ENCODE measurements at places on chromosomes 6 and 20.

DNA sequence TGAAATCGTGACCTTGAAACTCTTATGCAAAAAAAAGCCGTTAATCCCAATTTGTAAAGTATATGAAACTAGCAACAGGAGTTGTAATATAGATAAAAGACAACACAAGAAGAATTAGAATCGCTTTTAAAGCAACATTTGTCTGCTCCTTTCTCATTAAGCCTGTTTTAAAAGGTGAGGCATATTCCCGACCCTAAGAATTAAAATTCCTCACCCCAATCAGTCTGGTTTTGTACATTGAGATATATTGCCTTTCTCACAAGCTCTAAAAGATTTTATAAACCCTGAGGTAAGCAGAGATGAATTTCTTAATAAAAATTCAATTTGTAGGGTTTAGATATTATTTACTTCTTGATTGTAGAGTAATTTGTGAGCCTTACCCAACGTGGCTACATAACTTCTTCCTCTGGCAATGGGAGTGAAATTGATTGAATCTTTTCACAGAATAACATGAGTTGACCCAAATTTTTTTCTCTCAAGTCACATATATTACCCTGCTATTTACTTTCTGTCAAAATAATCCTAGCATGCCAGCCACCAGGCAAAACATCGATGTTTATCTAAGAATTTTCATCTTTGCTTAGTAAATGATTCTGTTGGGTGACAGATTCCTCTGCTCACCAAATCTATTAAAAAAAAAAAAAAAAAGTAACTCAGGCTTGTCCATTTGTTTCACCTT, 173.7 kb downstream of the HACE1 start:
- DNase-seq: no peak

- DNase-seq: no peak
These were observed 107.1 kb downstream of the CDYL start for GRCh38 chr6:4883298-4883697.

GRCh38 chr6:170182093-170182780, 108.6 kb downstream of the DLL1 start:
- no peak for DNase-seq

DNA sequence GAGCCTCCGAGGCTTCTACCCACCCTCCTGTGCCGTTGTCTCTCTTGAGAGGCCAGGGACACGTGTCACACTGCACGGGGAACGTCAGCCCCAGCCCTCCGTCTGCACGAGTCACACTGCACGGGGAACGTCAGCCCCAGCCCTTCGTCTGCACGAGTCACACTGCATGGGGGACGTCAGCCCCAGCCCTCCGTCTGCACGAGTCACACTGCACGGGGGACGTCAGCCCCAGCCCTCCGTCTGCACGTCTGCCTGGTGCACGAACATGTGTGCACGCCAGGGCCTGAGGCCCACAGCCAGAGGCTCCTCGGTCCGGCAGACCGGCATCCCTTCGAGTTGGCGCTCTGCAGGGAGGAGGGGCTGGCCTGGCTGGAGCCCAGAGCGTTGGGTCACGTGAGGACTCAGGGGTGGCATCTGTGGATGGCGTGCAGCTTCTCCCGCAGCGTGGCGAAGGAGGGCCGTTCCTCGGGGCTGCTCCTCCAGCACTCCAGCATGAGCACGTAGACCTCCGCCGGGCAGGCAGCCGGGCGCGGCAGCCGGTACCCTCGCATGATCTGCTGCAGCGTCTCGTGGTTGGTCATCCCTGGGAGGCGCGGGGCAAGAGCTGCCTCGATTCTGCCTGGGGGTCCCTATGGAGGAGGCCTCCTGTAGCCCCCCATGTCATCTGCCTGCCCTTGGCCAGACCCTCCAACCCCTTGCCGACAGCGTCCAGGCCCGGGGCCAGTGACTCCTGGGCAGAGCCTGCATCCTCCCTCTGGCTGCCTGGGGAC, 3.4 kb upstream of the PTK6 start:
- DNase-seq: no peak

GRCh38 chr6:39339096-39339867, 16.8 kb upstream of the KCNK16 start:
- no peak for DNase-seq

GRCh38 chr6:11947575-11947974, 64.5 kb upstream of the HIVEP1 start:
- DNase-seq: no peak

GRCh38 chr6:139058029-139058428, 29.5 kb downstream of the ABRACL start:
- DNase-seq: no peak

- DNase-seq: no peak
These were observed 31.5 kb downstream of the PMEPA1 start for GRCh38 chr20:57678340-57678739.

DNA sequence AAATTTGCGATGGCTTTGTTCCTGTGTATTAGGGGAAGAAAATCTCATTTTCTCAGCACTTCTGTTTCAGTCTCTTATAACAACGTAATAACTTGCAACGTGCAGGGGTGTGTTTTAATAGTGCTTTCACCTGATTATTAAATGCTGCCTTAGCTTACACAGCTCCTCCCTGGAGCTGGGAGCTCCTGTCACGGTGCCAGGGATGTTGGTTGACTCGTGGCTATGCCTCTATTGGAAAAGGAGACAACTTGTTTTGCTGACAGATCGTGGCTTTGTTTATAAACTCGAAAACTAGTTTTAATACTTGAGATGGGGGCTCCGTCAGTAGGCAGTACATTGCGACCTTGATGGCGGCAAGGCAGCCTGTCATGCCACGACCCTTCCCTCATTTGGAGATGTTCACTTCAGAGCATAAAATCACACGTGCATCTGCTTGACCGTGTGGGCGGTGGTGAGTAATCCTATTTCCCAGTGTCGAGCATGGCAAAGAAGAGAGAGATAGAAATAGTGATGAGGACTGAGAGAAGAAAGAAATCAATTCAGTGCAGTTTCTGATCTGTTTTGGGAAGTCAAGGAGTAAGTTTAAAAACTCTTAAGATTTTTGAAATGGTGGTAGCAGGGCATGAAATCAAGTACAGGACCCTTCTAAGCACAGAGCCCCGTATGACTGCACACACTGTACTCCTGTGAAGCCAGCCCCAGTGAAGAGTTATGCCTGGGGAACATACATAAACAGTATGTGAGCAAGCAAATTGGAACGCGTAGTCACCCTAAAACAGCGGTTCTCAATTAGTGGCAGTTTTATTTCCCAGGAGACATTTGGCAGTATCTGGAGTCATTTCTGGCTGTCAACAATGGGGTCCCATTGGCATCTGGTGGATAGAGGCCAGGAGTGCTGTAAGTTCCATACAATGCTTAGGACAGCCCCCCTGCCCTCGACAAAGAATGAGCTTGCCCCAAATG, 147.2 kb downstream of the DOK5 start:
- no peak for DNase-seq

GRCh38 chr6:31791324-31792089, 4.0 kb downstream of the VARS1 start:
- no peak for DNase-seq

- DNase-seq: no peak
These were observed 556 bp downstream of the NKX2-4 start for GRCh38 chr20:21396599-21397340.

DNA sequence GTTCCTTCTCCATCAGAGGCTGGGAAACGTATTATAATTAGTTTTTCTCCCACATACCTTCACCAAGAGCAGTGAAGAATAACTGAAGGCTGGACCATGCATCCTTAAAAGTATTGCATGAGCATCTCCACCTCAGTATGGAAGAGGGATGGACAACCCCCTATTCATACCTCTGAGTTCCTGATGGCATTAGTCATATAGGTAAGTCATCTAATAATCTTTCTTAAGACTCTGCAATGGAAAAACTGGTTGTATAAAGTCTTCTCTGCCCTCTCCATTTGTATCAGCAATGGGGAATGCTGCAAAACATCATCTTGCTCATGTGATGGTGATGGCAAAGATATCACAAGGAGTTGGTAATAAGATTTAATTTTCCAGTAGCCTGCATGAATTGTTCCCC, 24.5 kb downstream of the PGM3 start:
- DNase-seq: no peak

- no peak for DNase-seq
These were observed 63.9 kb upstream of the GLP1R start for GRCh38 chr6:38984723-38985122.

- DNase-seq: no peak
These were observed 262.3 kb downstream of the CDH4 start for GRCh38 chr20:61514396-61514795.

GRCh38 chr20:50930139-50930975, 880 bp downstream of the ADNP start:
- no peak for DNase-seq

DNA sequence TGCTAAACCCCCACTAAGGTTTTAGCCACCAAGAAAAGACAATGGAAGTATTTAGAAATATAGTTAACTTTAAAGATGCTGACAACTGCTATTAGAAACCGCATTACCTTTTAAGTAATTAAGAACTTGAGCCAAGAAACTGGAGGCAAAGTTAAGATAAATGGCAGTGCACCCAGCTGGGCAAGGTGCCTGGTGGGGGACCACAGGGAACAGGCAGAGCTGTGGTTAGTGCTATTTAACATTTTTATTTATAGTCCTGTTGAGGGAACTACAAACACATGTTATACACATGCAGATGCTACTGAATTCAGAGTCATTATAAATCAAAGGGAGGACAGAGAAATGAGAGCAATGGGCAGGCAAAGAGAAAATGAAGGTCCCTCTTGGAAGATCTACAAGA, 447.9 kb downstream of the TFAP2B start:
- no peak for DNase-seq

DNA sequence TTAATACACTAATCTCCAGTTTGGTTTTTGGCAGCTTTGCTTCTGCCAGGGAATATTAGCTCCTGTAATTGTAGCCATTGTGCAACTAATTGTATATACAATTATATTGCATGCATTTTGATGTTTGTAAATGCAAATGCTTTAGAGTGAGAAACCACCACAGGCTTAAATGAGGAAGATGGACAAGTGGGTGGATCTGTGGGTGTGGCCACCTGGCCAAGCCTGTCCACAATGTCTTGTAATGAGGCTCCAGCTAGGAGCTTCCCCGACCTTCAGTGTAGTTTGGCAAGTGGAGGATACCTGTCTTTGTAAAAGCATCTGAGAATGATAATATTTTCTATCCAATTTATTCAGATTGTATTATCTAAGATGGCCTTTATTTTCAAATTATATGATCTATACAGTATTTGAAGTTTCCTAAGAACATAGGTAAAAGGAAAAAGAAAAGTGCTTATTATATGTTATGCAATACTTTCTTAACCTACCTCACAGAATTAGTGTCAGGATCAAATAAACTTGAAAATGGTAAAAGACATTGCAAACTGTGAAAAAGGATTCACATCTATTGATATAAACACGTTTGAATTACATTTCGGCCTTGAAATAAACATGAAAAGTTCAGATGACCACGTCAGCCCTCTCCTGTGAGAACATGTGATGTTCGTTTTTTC, 49.3 kb upstream of the ARID1B start:
- no peak for DNase-seq

GRCh38 chr20:54350415-54350814, 125.0 kb upstream of the DOK5 start:
- DNase-seq: no peak

DNA sequence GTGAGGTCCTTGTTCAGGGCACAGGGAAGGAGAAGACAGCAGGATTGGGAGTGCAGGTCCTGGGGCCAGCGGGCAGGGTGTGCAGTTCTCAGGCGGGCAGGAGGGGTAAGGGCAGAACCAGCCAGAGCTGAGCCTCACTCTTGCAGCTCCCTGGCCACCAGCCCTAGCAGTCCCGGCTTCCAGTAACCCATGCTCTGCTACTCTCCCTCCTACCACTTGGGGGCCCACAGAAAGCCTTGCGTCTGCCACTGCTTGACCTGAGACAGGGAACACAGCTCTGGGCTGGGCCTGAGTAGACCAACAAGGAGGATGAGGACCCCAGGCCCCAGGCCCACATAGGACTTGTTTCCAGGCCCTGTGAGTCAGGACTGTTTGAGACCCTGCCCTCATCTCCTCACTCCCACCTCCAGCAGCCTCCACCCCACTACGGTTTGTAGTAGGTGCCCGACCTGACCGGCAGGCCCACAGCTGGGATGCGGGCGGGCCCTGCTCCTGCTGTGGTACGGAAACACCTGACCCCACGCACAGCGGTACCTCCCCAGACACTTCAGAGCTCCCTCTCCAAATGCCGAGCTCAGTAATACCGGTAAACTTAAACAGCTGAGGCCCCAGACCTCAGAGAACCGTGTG, 39.2 kb downstream of the KCNK5 start:
- DNase-seq: no peak

DNA sequence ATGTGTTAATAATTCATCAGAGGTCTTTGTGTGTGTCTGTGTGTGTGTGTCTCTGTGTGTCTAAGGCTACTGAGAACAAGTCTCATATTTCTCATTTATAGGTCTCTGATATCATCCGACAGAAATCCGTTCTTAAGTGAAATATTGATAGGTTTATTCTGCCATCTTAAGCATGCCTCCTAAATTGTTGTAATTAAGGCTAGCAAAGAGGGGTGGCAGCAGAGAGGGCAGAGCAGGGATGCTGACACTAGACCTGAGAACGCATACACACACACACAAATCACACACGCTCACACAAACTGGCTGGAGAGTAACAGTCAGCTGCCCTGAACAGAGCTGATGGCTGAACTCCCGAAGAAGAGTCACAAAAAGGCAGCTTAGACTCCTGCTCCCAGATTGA, 84.9 kb upstream of the LRFN2 start:
- DNase-seq: no peak

GRCh38 chr20:38073307-38074071, 39.9 kb downstream of the RPRD1B start:
- DNase-seq: no peak

DNA sequence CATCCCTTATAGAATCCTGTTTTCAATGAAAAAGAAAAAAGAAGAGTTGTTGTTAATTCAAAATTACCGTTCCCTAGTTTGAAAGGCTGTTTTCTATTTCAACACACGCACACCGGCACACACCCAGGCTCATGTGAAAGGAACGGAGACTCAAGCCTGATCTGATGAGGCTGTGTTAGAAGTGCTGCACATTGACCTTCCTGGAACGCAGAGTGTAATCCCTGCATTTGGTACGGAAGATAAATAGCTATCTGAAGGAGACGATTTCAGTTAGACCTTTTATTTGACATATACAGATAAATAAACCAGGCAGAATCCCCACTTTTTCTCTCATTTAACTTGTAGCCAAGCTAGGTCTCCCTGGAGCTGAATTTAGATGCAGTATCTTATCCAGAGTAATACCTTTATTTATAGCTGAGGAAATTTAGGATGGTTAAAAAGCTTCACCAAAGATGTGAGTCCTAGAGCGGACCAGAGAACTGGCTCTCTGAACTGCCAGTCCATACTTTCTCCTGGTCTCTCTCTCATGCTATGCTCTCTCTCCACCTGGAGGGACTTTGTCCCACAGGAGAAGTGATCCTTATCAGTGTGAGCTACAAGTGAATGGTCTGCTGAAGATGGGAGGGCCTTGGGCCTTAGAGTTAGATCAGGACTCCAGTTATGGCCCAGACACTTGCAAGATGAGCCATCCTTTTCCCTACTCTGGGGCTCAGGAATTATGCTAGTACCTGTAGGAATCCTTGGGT, 30.6 kb downstream of the MAP3K4 start:
- DNase-seq: no peak

DNA sequence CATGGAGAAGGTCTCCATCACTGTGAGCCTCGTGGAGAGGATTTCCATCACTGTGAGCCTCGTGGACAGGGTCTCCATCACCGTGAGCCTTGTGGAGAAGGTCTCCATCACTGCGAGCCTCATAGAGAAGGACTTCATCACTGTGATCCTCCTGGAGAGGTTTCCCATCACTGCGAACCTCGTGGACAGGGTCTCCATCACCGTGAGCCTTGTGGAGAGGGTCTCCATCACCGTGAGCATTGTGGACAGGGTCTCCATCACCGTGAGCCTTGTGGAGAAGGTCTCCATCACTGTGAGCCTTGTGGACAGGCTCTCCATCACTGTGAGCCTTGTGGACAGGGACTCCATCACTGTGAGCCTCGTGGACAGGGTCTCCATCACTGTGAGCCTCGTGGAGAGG, 140.4 kb downstream of the ERMARD start:
- DNase-seq: no peak

Measured in activated T-helper 1 cell treated with anti-CD3 and anti-CD28 coated beads, Interleukin-2, amount 50 U/mL, for 16 hours (primary cell).